EL (cell line): ENCODE measurements at places on chromosomes 1 and 21.
A peak's percentile ranks its signal among the peaks of the same experiment; 100 is the strongest.

- no peak for DNase-seq
Observed at GRCh38 chr1:201251851-201252430, 31.4 kb upstream of the PKP1 start.

DNA sequence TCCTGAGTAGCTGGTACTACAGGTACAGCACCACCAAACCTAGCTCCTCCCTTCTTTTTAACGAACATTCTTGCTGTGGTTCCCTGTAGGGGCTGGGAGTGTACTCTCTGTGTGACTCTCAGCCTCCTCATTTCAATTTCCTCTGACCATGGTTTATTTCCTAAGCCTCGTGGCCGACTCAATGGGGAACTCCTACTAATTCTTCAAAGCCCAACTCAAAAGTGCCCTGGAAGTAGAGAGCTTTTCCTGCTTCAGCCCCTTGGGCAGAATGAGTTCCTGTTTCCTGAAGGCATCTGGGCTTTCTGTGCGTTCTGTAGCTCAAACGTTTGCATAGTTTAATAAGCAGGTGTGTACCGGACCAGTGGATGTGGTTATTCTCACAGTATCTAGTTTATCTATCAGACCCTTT, 70.9 kb upstream of the ACOT11 start:
- DNase-seq, result no peak

DNA sequence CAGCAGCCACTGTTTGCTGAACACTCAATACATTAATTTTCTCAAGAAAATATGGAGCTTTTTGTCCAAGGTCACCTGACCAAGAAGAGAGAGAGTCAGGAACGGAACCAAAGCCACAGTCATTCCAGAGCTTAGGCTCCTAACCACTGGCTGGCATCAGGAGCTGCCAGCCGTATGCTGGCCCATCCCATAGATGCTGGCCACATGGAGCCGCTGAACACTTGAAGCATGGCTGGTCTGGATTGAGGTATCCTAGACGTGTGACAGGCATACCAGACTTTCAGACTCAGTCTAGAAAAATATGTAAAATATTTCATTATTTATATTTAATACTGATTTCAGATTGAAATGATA, 458.7 kb downstream of the MATN1 start:
- no peak for DNase-seq

DNA sequence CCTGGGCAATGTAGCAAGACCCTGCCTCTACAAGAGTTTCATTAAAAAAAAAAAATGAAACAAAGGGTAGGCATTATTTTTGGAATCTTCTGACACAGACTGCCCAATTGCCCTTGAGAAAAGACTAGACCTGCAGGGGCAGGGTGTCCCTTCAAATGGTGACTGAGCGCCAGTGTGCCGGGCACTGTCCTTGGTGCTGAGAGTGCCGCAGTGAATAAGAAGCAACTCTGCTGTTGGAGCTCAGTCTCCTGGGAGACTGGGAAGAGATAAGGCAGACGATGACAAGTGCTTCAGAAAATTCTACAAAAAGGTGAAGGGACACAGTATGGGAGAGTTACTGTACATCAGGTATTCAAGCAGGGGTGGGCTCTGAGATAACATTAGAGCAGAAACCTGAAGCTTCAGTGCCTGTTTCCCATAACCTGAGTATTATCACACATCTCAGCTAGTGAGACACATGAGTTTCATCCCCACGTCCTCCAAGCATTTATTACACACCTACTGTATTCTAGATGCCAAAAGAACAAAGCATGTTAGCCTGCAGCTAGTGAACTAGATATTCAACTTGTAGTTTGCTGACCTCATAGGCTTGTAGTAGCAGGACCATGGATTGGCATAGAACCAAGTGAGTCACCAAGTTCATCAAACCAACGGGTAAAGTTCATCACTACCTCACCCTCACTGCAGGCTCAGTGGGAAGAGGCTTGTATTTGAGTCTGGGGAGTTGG, 18.4 kb upstream of the RPL11 start:
- DNase-seq, result peak; percentile 58

- peak; percentile 96 for DNase-seq
Observed at GRCh38 chr1:25343872-25344271, 5.7 kb downstream of the TMEM50A start.

- no peak for DNase-seq
Observed at GRCh38 chr1:201614262-201615015, 75.5 kb downstream of the NAV1 start.

GRCh38 chr1:221234791-221235190, 355.5 kb downstream of the HLX start:
- peak; percentile 13 for DNase-seq

DNA sequence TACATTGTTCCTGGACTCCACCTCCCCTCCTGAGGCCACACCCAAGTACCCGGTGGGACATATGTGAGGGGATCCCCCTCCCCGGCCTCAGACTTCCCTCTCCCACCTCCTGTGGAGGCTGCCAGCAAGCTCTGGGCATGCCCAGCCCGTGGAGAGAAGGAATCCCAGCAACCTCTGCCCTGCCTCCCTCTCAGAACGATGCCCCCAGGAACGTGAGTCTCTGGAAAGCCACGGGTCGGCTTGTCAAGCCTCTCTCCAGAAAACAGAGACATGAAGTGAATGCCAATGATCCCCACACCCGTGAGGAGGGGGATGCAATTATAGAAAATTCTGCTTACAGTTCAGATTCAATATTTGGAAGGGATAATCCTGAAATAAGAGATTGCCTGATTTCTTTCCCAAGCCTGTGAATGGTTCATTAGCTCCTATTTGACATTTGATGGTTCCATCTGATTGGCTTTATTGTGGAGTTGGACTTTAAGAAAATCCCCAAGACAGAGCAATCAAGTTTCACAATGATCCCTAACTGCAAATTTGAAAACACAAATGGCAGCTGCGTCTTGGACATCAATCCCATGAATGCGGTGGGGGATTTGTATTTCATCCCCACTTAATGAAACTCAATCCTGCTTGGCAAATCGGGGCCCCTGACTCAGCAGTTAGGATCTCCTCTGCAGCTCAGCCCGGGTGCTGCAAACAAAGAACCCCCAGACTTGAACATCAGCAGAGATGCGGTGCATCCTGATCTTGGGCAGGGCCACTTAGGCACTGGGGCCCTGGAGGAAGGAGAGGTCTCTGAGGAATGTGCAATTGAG, 9.1 kb upstream of the GUCA2B start:
- DNase-seq, result no peak

GRCh38 chr1:83960669-83961277, 38.2 kb downstream of the TTLL7 start:
- DNase-seq, result no peak

DNA sequence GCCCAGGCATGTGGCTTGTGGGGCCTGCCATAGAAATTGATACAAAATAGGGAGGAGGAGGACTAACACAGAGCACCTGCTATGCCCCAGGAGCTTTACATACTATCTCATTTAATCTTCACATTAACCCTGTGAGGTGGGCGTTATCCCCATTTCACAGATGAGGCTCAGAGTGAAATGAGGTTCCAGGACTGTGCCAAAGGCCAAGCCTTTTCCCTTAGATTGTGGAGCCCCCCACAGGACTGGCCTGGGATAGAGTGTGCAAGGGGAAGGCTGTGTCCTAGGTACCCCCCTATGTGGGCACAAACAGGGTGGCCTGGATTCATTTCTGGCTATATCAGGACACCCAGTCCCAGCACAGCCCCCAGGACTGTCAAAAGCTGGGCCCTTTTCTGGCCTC, 2.2 kb upstream of the DDOST start:
- no peak for DNase-seq

DNA sequence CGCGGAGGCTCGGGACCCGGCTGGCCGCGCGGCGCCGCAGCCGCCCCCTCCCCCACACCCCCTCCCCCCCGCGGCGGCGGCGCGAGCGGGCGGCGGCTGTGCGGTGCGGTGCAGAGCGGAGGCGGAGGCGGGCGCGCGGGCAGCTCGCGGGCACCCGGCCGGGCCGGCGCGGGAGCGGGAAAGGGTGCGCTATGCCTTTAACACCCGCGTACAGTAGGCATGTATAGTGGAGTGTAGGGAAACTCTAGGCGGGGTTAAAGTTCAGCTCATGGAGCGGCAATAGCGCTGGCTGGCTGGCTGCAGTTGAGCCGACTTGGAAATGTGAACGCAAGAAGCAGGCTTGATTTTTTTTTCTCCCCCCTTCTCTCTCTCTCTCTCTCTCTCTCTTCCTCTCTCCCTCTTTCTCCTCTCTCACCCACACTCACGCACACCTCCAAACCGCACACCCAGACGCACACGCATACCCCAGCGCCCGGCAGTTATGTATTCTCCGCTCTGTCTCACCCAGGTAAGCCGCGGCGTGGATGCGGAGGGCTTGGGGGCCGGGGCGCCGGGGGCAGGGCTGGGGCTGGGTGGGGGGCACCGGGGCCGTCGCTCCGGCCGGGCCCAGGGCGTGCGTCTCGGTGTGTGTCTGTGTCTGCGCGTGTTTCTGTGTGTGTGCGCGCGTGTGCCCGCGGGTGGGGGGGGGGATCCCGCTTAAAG, at the start of gene NFIA:
Gene NFIA, plus strand, starts transcription at position 251 of the 702 bp plus-strand sequence.
- DNase-seq, result peak; percentile 63

DNA sequence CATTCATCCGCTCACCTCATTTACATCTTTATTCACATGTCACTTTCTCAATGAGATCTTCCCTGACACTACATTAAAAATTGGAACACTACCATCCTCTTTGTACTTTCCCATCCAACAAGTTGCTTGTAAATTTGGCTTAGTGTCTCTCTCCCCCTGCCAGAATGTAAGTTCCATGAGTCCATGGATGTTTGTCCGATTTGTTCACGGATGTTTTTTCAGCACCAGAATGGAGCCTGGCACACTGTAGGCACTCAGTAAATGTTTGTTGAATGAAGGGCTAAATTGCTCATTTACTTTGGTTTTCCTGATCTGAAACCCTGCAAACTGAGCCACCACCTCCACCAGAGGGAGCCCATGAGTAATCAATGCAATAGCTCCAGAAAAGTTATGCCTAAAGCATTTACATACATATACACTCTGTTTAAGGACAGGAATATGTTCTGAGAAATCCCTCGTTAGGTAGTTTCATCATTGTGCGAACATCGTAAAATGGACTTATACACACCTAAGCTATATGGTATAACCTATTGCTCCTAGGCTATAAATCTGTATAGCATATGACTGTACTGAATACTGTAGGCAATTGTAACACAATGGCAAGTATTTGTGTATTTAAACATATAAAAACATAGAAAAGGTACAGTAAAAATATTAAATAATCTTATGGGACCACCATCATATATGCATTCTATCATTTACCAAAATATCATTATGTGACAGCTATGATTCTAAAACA, 2.8 kb upstream of the EYA3 start:
- peak; percentile 73 for DNase-seq

GRCh38 chr1:24114753-24115152, 2.8 kb upstream of the MYOM3 start:
- DNase-seq, result no peak

DNA sequence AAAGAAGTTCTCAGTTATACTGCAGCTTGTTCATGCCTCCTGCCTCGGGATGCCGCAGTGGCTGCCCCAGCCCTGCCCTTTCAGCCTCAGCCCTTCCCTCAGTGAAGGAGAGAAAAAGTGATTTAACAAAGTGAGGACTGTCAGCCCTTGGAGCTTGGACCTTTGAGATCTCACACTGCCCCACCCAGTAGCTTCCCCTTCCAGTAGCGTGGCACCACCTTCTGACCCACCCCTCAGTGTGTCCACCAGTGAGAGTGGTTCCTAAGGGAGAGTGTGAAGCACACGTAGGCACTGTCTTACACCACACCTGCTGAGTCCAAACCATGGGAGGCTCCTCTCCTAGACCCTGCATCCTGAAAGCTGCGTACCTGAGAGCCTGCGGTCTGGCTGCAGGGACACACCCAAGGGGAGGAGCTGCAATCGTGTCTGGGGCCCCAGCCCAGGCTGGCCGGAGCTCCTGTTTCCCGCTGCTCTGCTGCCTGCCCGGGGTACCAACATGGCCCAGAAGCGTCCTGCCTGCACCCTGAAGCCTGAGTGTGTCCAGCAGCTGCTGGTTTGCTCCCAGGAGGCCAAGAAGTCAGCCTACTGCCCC, at the start of gene CDA:
Gene CDA, plus strand, starts transcription at position 464 of the 592 bp plus-strand sequence. Its CDS starts 33 bp downstream, at position 497.
- no peak for DNase-seq

GRCh38 chr1:108955111-108955510, 8.2 kb downstream of the CLCC1 start:
- no peak for DNase-seq

GRCh38 chr1:1510912-1511532, 940 bp upstream of the ATAD3A start:
- peak; percentile 15 for DNase-seq

GRCh38 chr1:24151175-24151533, 8.2 kb upstream of the IL22RA1 start:
- DNase-seq, result no peak

GRCh38 chr1:236129306-236129705, 13.0 kb upstream of the GPR137B start:
- DNase-seq, result no peak

GRCh38 chr1:84985365-84985764, 11.5 kb downstream of the MCOLN2 start:
- no peak for DNase-seq

- no peak for DNase-seq
Observed at GRCh38 chr1:200885623-200886402, 8.9 kb upstream of the INAVA start.

GRCh38 chr1:52365071-52365745, 797 bp downstream of the CC2D1B start:
- peak; percentile 86 for DNase-seq

DNA sequence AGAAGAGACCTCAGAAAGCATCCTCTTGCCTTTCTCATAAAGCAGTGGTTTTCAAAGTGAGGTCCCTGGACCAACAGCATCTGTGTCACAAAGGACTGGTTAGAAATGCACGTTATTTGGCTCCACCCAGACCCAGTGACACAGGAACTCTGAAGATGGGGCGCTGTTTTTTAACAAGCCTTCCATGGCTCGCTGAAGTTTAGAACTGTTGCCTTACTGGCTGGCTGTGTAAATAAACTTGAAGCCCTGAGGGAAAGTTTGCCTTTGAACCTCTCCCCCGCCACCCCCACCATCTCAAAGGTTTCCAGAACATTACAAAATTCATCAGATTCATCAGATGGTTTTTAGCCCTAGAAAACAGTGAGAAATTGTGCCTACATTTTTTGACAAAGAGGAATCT, 21.8 kb upstream of the IKBKE start:
- no peak for DNase-seq

- peak; percentile 43 for DNase-seq
Observed at GRCh38 chr1:74504125-74504932, 8.1 kb downstream of the LRRC53 start.

- no peak for DNase-seq
Observed at GRCh38 chr1:20538760-20539551, 13.4 kb upstream of the FAM43B start.
